ENCODE measurements at places on chromosomes 7 and 10.
A peak's percentile ranks its signal among the peaks of the same experiment; 100 is the strongest.

DNA sequence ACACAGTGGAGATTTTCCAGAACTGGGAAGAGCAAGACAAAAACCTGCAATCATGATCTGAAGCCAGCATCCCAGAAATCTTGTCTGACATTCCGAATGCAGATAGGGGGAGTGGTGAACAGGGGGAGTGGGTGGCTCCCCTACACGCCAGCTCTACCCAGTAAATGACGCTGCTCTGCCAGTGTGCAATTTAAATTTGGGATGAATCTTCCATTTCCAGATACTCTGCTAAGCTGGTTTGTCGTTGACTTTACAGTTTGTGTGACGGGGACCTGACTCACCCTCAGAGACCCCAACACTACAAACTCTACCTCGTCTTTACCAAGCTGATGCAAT is 68.7 kb upstream of the CAMK2B start:
- no peak for DNase-seq

GRCh38 chr7:140197218-140197890 is 20.6 kb upstream of the KDM7A start:
- no peak for DNase-seq

GRCh38 chr10:103395754-103396066 is 565 bp downstream of the ATP5MK start:
- DNase-seq, result no peak

DNA sequence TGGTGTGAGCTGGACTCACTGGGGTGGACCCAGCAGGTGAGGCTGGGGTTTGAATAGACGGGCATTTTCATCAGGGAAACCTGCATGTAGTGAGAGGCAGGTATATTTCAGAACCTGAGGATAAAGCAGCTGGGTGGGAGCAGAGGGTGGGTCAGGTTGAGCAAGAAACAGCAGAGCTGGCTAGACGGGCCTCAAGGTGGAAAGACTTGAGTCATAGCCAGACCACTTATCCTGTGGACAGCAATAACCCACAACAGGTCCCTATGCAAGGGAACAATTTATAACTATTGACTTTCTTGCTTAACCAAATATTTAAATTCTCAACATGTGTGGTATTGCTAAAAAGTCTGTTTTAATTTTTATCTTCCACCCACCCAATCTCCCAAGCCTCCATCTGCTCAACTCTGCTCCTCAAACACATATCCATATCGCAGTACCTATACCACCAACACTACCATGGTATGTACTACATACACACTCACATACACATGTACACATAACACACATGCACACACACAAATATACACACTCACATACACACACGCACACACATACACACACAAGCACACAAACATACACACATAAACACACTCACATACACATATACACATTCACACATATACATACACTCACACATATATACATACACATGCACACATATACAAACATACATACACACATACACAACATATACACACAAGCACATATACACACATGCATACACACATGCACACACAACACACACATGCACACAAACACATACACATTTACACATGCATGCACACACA is 129.0 kb upstream of the C7orf33 start:
- no peak for DNase-seq

DNA sequence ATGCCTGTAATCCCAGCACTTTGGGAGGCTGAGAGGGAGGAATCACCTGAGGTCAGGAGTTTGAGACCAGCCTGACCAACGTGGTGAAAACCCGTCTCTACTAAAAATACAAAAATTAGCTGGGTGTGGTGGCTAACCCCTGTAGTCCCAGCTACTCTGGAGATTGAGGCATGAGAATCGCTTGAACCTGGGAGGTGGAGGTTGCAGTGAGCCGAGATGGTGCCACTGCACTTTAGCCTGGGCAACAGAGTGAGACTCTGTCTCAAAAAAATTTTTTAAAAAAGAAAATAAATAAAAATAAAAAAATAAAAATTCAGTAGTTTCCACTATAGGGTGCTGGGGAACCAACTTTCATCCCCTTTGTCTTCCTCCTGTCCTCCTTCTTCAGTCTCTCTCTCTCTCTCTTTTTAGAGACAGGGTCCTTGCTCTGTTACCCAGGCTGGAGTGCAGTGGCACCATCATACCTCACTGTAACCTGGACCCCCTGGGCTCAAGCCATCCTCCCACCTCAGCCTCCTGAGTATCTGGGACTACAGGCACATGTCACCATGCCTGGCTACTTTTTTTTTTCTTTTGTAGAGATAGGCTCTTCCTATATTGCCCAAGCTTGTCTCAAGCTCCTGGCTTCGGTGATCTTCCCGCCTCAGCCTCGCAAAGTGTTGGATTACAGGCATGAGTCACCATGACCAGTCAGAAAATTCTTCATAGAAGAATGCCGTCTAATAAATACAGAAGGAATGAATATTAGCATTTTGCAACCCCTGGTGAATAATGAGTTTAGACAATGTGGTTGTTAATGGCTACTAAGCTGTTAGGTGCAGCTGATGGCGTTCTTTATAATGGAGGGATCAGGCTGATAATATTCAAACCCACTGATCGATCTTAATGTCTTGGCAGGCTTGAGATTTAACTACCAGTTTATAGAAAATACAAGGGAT is 20.6 kb downstream of the RBM20 start:
- DNase-seq, result peak; percentile 81

GRCh38 chr10:33537066-33537465 is 202.6 kb upstream of the NRP1 start:
- DNase-seq, result no peak
